Neural cell (in vitro differentiated cells): ENCODE measurements at places on chromosomes 4 and X. TPM values are rescaled to one million over a fixed set of nuclear protein-coding genes. Genes with fewer than 3 reads are reported as not detected.

MAGEA12 gene
- not detected in 2 replicates for polyA plus RNA-seq

ETDA gene
- polyA plus RNA-seq, result 1.6 TPM in 1 of 2 replicates, not detected in the other

DCHS2 gene
- 0.88 and 1.6 TPM in 2 replicates for polyA plus RNA-seq

FGG gene
- polyA plus RNA-seq, result not detected in 2 replicates

P2RY4 gene
- not detected in 2 replicates for polyA plus RNA-seq

MAGEB10 gene
- not detected in 2 replicates for polyA plus RNA-seq

SORCS2 gene
- 1.0 and 2.6 TPM in 2 replicates for polyA plus RNA-seq

RTL3 gene
- polyA plus RNA-seq, result not detected in 2 replicates

SMPX gene
- polyA plus RNA-seq, result 0.53 TPM in 1 of 2 replicates, not detected in the other

HHIP gene
- not detected in 2 replicates for polyA plus RNA-seq
